ENCODE measurements at places on chromosomes 7 and 10. TPM values are rescaled to one million over a fixed set of nuclear protein-coding genes. Genes with fewer than 3 reads are reported as not detected.

The KLF14 gene
- total RNA-seq, result not detected

The TUBAL3 gene
- total RNA-seq, result 0.11 TPM

The CYP2C18 gene
- total RNA-seq, result not detected

The PNLIPRP3 gene
- total RNA-seq, result not detected

The PDE6C gene
- total RNA-seq, result not detected

The NODAL gene
- not detected for total RNA-seq

The COL1A2 gene
- total RNA-seq, result 19.1 TPM

Measured in pulmonary artery endothelial cell (primary cell).